ENCODE measurements at places on chromosomes 5 and 9.

DNA sequence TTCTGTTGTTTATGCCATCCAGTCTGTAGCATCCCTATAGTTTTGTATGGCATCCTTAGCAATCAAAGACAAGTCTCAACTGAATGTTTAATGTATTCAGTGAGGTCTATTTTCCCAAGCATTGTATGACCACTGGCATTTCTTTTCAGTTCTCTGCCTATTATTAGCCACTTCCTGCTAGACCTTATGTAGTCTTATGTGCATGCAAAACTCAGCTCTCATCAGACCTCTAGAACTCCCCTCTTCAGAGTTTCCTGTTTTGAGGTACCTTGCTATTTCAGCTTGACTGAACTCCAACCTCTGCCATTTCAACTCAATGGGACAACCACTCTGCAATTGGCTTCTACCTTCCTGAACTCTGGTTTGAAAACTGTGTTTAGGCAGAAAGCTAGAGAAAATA, 113.2 kb downstream of the SLC25A46 start:
- DNase-seq, result no peak

- peak; percentile 49 for DNase-seq
Observed at GRCh38 chr5:124902097-124902821, 155.8 kb upstream of the ZNF608 start.

DNA sequence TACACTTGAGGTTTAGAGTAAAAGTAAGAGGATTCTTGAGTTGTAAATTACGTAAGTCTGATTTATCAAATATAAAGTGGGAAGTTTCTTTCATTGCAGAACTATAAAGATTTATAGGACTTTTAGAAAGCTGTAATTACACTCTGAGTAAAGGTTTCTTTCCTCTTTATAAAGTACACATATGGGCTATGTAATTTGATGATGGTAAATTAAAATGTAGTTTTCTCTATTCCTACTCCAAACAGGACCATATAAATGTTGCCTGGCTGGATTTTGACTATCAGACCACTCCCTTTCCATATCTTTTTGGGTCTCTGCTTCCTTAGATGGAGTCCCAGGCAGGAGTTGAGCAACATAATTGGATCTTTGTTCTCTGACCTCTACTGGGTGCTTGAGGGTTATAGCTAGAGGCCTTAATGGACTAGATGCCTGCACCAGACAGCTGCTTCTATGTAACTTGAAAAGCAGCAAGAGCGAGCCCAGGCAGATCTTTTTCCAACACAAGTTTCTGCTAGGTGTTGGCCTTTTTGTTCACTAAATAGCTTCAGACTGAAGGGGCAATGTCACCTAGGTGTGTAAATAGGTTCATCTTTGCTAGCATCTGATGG, 11.4 kb upstream of the TEX48 start:
- no peak for DNase-seq

DNA sequence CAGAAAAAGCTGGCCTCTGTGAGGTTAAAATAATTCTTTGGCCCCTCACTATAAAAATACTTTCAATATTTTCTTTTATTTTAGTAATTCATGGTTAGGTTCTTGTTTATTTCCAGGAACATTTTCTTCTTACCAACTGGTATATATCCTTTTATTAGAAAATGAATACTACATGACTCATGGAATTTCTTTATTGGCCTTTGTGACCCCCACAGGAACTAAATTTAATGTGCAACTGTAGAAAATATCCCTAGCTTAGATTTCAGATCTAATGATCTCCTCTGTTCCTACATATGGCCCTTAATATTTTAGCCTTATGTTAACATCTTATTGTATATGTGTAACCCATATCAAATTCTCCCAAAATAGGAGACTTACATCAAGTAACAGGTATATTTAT, 429.9 kb downstream of the NR2F1-AS1 start:
- DNase-seq, result no peak

GRCh38 chr9:133862585-133863256, 124.6 kb upstream of the SARDH start:
- no peak for DNase-seq

DNA sequence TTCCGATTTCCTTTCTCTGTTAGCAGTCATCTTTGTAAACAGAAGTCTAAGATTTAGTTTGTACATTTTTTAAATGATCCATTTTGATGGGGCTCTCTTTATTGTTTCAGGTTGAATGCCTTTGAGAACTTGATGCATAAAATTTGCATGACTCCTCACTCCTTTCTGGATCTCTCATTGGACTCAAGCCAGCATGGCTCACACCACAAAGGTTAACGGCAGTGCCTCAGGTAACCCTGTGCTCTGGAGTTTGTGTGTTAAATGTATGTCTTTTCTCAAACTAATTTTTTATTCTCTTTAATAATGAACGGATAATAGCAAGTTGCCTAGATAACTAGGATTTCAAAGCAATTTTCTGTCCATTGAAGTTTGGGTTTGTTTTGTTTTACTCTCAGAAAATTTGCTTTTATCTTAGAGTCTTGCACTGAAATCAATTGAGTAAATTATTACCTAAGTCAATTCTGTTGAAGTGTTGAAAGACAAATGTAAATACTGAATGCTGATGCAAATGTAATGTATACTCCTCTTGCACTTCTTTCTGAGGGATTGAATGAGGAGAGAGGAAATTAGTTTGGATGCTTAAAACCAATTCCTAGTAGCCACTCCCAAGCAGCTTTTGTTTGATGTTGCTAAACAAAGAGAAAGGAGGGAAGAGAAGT, 164.6 kb upstream of the DMRT1 start:
- no peak for DNase-seq

DNA sequence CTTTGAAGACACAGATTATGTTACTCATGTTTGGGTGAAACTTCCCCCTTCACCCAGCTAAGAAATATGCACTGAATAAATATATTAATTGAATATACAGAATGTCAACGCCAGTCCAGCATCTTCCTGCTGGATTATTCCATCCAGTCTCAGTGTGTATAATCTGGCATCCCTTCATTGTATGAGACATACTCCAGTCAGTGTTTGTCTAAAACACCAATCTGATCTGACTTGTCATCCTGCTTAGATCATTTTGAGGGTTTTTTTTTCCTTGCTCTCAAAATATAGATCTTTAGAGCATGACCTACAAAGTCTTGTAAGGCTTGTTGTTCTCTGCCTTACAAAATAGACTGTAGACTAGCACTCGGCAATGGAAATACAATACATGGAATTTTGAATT, 195.1 kb downstream of the SMARCA2 start:
- no peak for DNase-seq

- no peak for DNase-seq
Observed at GRCh38 chr9:74528207-74528606, 31.1 kb downstream of the RORB start.

GRCh38 chr5:151020304-151021110, at the start of gene GPX3:
GPX3 (plus strand) TSS chr5:151020591; CDS start chr5:151020655, 64 bp downstream.
- peak; percentile 97 for DNase-seq

- no peak for DNase-seq
Observed at GRCh38 chr5:136120529-136120928, 12.1 kb upstream of the SMAD5 start.

DNA sequence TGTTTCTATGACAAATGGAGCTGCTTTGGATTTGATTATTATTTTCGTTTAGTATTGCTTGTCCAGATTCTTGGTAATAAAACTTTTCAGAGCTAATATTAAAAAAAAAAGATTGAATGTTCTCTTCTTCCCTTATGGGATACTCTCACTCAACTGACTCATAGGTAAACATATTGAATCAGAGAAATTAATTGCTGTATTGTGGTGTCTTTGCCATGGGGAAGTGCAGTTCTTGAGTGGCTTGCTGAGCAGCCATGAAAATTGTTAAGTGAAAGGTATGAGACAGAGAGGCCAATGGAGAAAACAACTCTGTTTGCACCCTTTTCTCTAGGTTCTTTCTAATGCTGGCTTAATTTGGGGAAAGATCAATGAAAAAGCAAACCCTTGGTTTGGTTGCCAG, 149.9 kb upstream of the HMHB1 start:
- no peak for DNase-seq

- DNase-seq, result peak; percentile 43
Observed at GRCh38 chr5:161846746-161847145, 1.2 kb upstream of the GABRA1 start.

DNA sequence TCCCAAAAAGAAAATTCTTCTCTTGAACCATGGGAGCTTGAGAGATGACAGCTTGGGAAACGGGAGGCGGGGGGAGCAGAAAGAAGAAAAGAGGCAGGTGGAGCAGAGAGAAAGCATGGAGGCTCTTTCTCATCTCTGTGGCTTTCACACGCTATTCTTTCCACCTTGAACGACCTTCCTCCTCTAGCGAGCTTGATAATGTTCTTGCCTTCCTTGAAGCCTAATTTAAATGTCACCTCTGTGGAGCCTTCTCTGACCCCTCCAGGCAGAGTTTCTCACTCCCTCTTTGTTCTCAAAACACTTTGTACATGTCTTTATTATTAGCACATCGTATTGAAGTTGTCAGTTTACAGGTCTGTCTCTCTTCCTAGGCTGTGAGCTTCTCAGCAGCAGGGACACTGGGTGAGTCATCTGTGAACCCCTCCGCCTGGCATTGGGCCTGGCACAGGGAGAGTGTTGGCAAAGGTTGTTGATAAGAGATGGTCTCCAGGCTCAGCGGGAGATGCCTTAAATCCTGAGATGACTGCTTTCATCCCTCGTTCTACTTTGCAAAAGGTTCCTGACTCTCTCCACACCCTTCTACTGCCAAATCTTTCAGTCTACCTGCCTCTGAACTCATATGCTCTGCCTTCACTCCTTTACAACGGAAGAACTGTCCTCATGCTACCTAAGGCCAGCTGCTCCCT, 14.1 kb upstream of the STRBP start:
- no peak for DNase-seq

DNA sequence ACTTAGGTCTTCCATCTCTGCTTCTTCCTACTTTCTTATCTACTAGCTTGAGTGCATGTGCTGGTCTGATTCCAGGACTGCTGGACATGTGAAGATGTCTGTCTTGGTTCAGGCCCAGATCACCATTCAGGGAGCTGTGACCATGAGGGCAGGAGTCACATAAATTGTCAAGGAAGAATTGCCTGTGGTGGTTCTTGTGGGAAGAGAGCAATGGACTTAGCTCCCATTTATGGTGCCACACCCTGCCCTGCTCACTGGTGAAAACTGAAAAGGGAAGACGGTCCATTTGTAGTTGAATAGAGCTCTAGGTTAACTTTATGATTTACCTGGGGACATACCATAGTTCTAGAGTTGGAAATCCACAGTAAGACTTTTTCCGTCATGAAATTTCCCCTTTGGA, 244.3 kb upstream of the ZNF608 start:
- DNase-seq, result no peak

GRCh38 chr5:141839015-141839513, 39.1 kb downstream of the PCDH1 start:
- peak; percentile 63 for DNase-seq

- DNase-seq, result no peak
Observed at GRCh38 chr5:100826133-100826532, 76.9 kb downstream of the ST8SIA4 start.

- DNase-seq, result no peak
Observed at GRCh38 chr5:17249029-17249634, 31.7 kb downstream of the BASP1 start.

DNA sequence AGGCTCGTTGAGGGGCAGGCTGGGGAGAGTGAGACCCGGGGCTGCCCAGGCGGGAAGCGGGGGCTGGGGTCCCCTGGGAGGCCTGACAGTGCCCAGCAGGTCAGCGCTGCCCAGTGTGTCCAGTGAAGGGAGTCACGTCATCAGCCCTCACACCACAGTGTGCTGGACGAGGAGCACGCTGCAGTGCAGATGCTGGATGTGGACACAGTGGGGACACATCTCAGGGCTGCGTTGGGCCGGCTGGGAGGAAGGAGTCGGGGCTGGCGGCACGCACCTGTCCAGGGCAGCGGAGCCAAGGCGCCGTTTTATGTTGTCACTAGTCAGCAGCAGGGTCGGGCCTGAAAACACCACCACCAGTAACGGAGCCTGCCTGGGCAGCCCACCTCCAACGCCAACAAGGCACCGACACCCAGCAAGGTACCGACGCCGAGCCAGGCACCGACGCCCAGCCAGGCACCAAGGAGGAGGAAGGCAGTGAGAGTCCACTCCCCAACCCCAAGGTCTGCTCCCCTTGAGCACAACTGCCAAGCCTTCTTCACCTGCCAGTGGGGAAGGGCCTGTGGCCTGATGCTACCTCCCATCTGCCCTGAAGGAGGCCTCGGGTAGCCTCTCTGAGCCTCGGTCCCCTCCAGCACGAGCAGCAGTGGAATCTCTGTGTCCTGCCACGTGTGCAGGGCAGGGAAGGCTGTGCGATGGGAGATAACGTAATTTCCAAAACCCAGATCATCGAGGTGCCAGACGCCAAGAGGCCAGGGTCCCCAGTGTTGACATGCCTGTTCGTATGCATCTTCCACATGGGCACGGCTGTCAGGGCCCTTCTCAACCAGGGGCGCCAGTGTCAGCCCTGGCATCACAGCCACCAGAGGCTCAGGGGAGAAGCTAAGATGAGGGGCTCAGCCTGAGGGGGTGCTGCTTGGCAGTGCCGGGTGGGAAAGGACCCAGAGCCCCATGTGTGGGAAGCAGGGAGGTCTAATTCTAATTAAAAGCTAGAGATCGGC, 21.9 kb upstream of the NSMF start:
- no peak for DNase-seq

- no peak for DNase-seq
Observed at GRCh38 chr9:73116031-73116430, 35.6 kb upstream of the ANXA1 start.

- DNase-seq, result no peak
Observed at GRCh38 chr5:159249158-159249557, 13.9 kb upstream of the UBLCP1 start.

DNA sequence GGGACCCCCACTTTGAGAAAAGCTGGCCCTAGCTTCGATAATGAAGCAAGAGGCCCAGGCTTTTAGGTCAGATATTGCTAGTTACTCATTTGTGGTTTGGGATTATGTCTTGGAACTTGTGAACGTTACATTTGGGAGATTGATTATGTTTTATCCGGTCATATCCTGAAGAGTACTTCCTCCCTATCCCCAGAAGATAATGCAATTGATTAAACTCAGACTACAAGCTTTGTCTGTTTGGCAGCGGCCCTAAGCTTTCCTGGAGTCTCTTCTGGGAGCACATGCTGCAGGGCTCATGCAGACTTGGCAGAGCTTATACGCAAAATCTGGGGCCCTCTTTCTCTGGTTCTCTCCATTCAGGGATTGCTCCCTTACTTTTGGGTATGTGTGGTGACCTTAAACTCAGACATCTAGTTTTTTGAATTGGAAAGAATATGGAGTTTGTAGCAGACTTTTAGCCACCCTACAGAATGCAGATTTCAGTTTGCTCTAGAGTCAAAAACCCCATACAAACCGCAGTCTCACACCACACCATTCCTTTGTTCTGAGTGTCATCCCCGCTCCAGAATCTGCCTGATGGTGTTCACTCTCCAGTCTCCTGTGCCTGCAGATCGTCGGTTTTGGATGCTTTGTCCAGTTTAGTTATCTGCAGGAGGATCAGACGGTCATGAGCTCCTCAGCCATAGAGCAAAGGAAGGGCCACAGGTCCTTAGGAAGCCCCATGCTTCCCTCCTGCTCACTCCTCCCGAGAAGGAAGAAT, 449.5 kb upstream of the TRPC7 start:
- no peak for DNase-seq

DNA sequence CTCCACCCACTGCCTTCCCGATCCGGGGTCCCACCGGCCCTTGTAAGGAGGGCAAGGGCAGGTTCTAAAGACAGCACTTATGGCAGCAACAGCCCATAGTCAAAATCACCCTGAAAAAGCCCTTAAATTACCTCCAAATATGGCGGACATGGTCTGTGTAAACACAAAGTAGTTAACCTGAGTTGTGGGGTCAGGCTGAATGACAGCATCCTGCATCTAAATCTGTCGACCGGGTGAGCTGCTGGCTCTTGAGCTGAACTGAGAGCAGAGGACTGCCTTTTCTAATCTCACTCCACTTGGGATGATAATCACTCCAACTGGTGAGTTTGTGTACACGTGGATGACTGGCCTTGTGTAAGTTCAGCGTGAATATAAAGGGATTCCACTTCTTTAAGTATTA, 249.6 kb downstream of the DENND1A start:
- DNase-seq, result peak; percentile 61

All from kidney (tissue), 22 donors.